ENCODE measurements at places on chromosomes 11 and 22.

- DNase-seq = peak; percentile 96
Observed at GRCh38 chr11:119381181-119381988, at the start of gene USP2. Gene USP2, minus strand, starts transcription at chr11:119381690. Its CDS starts 8,210 bp downstream, at chr11:119373480.

DNA sequence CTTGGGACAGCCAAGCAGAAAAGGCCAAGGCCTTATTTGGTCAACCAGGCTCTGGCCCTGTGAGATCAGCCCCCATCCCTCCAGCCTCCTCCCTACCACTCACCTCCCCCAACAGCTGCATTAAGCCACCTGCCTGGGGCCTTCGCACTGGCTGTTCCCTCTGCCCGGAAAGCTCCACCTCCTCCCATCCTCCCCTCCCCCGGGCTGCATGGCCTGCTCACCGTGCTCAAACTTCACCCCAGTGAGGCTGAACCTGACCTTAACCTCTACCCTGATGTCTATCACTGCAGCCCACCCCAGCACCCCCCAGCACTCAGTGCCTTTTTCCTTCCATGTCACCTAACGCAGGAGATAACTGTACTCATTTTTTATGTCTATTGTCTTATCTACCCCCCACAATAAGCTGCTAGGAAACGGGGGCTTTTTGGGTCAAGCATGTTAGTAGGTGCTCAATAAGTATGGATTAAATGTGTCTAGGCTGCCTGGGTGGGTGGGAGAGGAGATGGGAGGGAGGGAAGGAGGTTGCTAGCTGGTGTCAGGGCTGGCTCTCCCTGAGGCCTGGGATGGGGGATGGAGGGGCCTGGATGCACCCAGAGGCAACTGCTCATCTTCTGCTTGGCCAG, 912 bp downstream of the PTPRCAP start:
- DNase-seq = no peak

GRCh38 chr22:27782088-27782487, 19.5 kb downstream of the MN1 start:
- DNase-seq = no peak

GRCh38 chr11:12674936-12675696, 895 bp downstream of the TEAD1 start:
- DNase-seq = no peak

DNA sequence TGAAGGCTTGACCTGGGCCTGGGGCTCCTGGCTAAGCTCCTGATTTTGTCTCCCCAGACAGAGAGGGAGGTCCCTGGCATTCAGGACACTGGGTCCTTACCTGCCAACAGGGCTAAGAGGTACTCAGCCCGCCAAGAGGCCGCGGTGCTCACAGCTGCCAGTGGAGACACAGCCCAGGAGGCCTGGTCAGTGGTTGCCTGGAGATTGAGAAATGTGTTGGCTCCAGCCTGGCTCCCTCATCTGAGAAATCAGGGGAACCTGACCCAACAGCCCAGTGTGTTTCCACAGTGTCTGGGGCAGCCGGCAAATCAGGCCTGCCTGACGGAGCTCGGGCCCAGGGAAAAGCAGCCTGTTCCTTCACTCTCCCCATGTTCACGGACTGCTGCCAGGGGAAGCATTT, 79.4 kb upstream of the NAV2 start:
- DNase-seq = no peak

DNA sequence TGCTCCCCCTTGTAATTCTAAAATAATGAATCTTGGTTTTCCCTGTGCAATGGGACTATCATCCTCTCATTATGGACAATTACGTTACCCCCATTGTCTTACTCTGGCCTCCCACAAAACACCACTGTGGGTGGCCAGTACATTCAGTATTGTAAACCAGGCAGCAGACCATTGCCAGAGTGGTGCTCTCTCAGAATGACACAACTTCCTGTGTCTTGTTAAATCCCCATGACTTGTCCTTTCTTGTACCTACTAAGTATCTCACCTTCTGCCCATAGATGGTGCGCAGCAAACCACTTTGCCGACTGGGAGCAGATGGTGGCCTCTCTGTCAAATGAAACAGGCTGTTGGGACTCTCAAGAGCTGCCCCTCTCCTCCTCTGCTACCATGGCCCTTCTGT, 287.1 kb upstream of the RAG2 start:
- no peak for DNase-seq

GRCh38 chr22:25777870-25778269, 35.9 kb downstream of the MYO18B start:
- no peak for DNase-seq

DNA sequence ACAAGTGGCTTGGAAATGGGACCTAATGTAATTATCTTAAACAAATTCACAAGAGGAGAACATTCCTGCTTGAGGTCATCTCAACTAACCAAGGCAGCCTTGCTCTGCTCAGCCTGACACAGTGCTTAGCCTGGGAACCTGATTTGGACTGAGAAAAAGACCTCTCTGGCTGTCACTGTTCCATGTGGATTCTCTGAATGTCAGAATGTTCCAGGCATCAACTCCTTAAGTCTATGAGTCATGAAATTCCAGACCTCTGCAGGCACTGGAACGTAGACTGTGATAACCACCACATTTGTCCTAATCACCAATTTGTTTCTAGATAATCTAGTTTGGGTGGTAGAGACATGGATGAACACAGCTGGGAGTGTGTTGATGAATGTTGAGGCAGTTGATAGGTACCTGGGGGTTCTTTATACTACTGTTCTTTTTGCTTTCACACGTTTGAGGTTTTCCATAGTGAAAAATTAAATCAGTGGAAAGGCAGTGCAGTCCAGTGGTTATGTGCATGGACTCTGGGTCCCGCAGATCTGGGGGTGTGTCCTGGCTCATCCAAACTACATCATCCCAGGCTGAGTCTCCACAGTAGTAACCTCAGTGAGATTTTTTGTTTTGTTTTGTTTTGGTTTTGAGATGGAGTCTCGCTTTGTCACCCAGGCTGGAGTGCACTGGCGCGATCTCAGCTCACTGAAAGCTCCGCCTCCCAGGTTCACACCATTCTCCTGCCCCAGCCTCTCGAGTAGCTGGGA, 269.6 kb downstream of the MN1 start:
- no peak for DNase-seq

GRCh38 chr11:8709002-8709672, 26.5 kb downstream of the RPL27A start:
- no peak for DNase-seq

- no peak for DNase-seq
Observed at GRCh38 chr22:39898997-39899396, 1.9 kb upstream of the GRAP2 start.

- DNase-seq = no peak
Observed at GRCh38 chr11:69437876-69438205, 43.6 kb upstream of the LINC01488 start.

DNA sequence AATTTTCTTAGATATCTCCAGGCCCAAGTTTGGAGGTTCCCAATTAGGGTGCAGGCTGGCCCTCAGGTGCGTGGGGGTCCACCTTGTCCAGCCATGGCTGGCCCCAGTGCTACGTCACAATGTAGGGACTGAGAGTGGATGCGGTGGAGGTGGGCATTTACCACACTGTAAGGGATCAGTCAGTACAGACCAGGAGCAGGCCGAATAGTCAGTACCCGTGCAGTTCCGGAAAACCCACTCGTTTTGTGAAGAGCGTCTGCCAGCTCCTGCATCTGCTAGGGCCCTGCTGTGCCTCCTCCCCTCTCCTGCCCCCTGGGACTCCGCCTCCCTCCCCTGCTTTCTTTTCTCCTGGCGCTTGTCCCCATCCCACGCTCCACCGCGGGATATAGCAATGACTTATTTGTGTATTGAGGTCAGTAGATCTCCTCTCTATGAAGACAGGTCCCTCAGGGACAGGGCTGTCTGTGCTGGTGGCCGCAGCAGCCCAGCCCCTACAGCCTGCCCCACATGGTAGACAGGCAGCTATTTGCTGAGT, 50.4 kb upstream of the SEPTIN5 start:
- no peak for DNase-seq

- no peak for DNase-seq
Observed at GRCh38 chr11:77705195-77705875, 67.7 kb upstream of the CLNS1A start.

GRCh38 chr11:37506531-37506930, 908.5 kb upstream of the RAG2 start:
- DNase-seq = no peak

DNA sequence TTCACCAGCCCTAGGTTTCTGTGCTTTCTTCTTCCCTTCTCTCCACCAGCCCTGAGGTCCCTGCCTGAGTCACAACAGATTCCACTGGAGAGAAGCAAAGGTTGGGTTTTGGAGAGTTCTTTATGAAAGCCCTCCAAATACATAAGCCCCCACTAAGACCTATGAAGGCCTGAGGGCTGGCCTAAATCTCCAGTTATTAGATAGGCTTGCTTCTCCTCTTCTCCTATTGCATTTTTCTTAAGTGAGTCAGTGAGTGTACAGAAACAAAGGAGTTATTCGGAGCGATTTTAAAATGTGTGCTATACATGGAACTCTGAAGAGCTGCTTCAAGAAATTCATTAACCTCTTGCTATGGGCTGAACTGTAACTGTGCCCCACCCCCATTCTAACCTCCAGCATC, 1057.3 kb downstream of the OPCML start:
- no peak for DNase-seq

GRCh38 chr11:117796872-117797529, at the start of gene DSCAML1:
Gene DSCAML1, minus strand, starts transcription at chr11:117797216. Its CDS starts 137 bp downstream, at chr11:117797079.
- no peak for DNase-seq

- DNase-seq = peak; percentile 83
Observed at GRCh38 chr11:57424792-57425564, 1.9 kb downstream of the SLC43A3 start.

DNA sequence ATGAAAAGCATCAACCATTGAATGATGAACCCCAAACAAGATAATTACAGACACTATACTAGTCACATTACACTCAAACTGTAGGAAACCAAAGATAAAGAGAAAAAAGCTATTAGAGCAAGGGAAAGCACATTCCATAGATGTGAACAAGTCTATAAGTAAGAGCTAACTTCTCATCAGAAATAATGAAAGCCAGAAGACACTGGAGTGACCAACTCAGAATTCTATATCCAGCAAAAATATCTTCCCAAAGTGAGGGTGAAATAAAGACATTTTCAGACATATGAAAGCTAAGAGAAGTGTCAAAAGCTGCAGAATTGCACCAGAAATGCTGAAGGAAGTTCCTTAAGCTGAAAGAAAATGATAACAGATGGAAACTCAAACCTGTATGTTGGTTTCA, 17.3 kb downstream of the FCHSD2 start:
- no peak for DNase-seq

DNA sequence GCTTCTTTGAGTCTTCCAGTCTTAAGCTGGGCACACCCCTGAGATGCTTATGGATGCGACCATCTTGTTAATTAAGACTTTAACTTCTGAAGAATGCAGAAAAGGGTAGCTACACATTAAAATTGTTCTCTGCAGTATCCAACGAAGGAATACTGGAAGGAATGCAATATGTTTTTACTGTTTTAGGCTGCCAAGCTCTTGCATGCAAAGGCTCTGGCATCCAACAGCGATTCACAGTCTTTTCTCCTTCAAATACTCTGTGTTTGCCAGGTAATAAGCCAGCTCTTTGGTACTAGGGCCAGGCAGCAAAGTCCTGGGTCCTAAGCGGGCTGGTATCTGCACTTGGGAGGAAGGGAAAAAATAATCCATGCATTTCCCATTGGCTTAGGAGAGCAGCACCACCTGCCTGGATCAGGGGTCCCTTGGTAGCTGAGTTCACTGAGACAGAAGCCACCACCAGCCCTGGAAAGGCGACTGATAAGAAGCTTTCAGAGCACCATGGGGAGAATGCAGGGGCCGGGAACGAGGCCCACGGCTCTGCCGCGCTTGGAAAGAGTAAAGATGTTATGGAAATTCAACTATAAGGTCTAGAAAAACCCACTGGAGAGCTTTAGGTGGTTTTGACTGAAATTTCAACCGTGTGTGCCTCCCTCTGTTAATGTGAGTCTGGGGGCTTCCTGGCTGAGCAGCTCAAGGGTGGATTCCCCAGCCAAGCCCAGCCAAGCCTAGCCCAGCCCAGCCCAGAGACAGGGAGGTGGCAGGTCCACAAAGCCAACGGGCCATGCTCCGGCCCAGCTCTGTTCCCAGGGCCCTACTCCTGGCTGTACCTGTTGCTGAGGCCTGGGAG, 67.0 kb upstream of the CCND1 start:
- DNase-seq = no peak

- DNase-seq = peak; percentile 79
Observed at GRCh38 chr11:8688414-8689362, 6.1 kb downstream of the RPL27A start.

GRCh38 chr22:27137871-27138337, 480.5 kb downstream of the MIAT start:
- no peak for DNase-seq

GRCh38 chr11:12682737-12683500, 8.7 kb downstream of the TEAD1 start:
- no peak for DNase-seq

DNA sequence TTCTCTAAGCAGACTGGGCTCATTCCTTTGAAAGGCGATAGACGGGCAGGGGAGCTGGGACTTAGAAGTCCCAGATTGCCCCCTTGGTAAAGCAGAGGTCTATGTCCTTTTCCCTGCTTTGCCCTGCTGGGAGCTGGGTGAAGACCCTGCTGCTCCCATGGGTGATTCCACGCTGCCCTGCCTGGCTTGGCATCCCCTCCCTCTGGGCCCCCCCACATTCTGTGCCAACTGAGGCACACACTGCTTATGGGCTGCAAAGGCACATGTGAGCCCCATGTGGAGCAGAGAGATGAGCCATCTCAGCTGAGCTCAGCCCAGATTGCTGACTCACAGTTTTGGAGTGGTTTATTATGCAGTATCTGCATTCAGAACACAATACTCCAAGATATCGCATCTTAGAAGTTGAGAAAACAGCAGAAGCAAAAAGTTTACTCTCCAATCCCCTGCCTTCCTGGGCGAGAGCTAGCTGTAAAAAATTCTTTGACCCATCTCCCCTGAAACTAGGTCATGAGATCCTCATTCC, 127.2 kb downstream of the ST3GAL4 start:
- DNase-seq = no peak

- DNase-seq = no peak
Observed at GRCh38 chr11:81497202-81497804, 1236.4 kb downstream of the FAM181B start.

GRCh38 chr11:125690006-125690405, 9.4 kb upstream of the ACRV1 start:
- DNase-seq = no peak

GRCh38 chr22:45197606-45198462, 34.1 kb downstream of the NUP50 start:
- DNase-seq = no peak

DNA sequence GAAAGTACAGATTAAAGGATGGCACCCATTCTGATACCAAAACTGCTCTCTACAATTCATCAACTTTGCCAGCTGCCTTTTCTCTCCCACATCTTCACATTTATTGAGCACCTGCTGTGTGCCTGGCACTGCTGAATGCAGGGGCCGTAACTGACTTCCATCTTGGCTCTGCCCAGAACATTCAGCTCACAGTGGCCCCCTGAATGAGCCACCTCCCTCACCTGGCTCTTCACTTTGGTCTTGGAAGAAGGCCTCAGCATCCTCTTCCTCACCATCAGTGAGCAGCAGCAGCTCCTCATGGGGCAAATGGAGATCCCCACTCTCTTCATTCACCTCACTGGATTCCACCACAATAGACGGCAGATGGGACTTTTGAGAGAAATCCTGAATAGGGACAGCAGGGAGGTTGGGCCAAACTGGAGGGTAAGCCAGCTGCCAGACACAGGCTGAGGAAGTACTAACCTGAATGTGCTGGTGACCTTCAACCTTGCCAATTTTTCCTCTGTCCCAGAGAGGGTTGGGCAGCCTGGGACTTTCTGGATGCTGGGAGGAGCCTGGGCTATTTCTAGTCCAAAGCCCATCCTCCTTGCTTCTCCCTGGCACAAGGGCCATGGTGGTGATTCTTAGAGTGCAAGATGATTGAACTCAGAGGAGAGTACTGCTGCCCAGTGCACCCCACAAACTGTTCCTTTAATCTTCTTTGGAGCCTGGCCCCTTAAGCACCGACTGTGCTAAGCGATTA, 1.9 kb upstream of the UQCC3 start:
- DNase-seq = no peak

GRCh38 chr11:94106716-94107115, 21.9 kb upstream of the PANX1 start:
- DNase-seq = no peak
